Neural crest cell (in vitro differentiated cells): ENCODE measurements at places on chromosomes 3 and 15. TPM values are rescaled to one million over a fixed set of nuclear protein-coding genes. Genes with fewer than 3 reads are reported as not detected.

DNA sequence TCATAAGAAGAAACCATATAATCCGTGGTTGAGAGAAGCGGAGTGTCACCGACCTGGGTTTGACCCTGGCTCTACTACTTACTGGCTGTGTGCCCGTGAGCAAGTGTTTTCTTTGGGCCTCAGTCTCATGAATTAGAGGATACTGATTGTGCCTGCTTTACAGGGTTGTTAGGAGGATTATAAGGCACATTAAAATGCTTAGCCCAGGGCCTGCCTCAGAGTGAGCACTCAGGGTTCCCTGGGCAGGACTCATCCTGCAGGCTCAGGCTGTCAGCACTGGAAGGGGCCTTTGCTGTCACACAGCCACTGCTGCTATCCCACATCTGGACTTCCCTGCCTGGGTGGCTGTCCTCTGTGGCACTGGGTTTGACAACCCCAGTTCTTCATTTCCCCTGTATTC is 4.7 kb downstream of the PLA2G4F start:
- no peak for DNase-seq

DNA sequence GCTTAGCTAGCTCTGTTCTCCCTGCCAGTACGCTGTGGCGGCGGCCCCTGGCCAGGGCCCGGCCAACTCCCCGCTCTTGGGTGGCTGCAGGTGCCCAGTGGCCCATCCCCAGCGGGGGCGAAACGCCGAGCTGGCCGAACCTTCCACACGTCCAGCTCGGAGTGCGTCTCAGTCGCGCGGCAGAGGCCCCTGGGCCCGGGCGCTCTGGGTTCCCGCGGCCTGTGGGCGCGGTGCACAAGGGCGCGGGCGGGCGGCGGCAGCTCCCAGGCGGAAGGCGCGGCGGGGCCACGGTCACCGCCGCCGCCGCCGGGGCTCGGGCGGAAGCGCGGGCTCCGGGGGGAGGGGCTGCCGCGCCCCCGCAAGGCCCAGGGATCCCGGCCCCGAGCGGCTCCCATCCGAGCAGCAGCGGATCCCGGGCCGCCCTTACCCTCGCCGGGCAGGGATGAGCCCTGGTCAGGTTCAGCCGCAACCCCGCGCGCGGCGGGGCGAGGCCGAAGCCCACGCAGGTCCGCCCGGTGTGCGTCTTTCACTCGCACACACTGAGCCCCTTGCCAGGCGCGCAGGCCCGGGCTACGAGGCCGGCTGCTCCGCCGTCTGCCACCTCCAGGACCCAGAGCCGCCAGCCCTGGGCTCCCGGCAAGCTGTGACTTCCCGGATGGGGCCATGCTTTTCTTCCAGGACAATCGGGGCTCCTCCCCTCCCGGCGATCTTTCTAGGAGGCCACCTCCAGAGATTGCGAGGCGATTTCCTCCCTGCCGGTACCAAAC is 54.2 kb downstream of the CCDC54 start:
- peak; percentile 56 for DNase-seq

The CCDC33 gene
- 15.1 and 15.6 TPM in 2 replicates for total RNA-seq

GRCh38 chr3:13191016-13191415 is 117.8 kb upstream of the IQSEC1 start:
- DNase-seq: no peak

DNA sequence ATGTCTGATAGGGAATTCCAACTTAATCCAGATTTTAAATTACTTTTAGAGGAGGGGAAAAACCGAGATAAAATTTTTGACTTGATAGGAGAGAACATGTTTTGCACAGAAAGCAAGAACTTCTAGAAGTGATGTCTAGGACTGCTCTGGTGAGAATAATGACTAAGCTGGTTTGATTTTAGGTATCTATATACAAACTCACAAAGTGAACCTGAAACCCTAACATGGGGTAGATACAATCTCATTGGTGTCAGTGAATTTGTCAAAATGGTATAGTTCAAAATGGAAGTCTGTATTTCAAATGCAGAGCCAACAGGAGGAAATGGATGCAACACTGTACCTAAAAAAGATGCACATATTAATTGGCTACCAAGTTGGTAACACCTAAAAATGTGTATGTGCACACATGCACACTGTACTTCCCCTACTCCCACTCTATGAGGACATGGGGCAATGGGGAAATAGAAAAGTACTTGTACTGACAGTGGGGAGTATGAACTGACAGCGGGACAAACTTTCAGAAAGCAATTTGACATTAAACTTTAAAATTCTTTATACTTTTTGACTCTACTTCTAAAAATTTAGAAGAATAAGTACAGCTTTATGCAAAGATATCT is 53.0 kb downstream of the NR1I2 start:
- DNase-seq: no peak

DNA sequence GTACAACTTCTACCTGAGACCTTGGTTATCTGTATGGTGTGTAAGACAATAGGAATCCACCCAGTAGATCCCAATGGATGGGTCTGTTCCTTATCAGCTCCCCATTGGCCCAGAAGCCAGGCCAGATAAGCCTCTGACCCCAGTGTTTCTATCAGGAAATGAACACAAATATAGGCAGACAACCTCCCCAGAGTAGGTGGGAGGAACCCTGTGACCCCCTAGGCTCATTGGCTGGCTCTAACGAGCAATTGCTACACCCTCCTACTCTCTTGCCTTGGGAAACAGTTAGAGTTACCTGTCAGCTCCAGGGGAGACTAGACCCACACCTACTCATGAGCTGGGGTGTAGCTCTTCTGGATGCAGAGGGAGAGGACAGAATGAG is 299.9 kb downstream of the UACA start:
- no peak for DNase-seq

DNA sequence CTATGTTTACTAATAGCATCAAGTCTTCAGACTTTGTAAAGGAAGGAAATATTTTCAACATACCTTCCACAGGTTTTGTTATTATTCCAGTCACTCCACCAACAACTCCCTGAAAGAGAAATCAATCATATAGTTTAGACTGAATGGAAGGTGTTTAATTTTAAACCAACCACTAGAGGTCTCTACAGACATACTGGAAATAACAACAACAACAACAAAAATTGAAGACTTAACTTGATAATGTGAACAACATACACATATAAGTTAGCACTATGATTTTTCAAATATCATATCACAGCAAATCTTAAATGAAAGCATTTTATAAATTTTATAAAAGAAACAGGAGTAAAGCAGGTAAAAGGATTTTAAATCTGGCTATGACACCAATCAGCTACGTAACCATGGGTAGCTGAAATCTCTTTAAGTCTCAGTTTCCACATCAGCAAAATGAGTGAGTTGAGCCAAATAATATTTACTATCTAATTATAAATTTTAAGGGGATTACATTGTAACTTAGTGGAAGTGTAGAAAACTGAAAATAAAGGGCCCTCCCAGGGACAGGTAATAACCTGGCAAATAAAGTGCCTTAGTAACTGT is 188.2 kb downstream of the VPS13C start:
- no peak for DNase-seq

The DUOX1 gene
- total RNA-seq: not detected in 2 replicates

DNA sequence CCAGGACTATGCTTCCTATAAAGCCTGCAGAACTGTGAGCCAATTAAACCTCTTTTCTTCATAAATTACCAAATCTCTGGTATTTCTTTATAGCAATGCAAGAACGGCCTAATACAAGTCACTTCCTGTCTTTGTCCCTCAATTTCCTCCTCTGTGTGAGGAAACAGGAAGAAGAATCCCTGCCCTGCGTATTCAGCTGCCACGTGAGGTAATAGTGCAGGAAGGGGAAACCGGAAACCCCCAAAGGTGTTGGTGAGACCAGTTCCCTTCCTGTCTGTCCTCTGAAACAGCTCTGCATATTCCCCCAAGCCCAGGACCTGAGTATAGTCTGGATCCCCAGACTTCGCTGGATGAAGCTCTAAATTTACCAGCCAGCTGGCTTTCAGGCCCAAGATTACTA is 18.1 kb upstream of the PTPN23 start:
- no peak for DNase-seq

DNA sequence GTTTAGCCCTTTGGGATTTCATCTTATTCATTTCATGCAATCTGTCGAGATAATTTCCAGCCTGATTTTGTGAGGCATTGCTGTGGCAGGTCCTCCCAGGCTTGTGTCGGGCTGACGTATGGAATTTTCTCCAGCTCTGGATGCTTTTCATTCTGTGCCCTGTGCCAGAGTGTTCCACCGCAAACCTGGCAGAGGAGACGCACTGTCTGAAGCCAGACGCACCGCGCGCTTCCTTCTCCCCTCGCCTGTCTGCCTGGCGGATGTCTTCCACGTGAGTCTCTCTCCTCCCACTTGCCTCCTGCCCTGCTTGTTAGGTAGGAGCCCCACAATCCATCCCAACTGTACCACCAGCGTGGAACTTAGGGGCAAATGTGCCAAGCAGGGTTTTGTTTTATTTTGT is 20.1 kb upstream of the GLCE start:
- DNase-seq: no peak

The SLC15A2 gene
- 1.2 and 1.4 TPM in 2 replicates for total RNA-seq

DNA sequence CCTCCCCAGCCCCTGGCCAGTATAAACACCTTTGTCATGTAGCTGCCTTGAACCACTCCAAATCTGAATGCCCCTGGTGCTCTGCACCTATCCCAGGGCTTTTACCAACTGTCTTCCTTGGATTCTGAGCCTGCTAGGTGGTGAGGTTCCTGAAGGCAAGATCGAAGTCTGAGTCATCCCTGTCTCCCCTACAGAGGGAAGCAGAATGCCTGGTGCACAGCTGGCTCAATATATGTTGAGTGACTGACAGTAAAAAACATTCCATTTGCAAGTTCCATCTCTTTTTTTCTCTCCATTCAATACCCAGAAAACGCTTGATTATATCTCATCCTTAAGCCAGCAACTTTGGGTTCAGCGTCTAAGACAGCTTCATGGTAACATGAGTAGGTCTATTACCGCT is 24.7 kb downstream of the SLC24A1 start:
- DNase-seq: no peak

The SYNPR gene
- not detected in 2 replicates for total RNA-seq

- DNase-seq: no peak
Measured at GRCh38 chr15:58471348-58471747, 39.6 kb downstream of the LIPC start.

The GOLGA8K gene
- 1.6 and 1.8 TPM in 2 replicates for total RNA-seq

DNA sequence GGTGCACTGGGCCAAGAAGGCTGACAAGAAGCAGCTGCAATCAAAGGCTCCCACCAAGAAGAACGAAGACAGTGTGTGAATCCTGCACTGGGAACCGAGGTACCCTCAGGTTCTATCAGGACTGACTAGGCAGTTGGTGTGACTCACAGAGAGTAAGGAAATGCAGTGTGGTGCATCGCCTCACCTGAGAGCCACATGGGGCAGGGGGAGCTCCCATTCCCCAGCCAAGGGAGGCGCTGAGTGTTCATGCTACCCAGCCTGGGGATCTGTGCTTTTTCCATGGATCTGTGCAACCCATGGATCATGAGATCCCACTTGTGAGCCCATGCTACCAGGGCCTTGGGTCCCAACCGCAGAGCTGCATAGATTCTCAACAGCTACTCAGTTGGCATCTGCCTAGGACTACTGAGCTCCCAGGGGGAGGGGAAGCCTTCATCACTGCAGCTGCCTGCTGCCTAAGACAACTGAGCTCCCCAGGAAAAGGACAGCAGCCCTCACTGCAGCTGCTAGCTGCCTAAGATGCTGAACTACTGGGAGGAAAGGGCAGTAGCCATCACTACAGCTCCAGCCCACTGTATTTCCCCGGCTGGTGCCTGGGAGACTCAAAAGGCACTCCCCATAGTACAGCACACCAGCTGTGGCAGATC is 6.9 kb upstream of the PLSCR2 start:
- no peak for DNase-seq

GRCh38 chr3:157220883-157221282 is 60.9 kb upstream of the CCNL1 start:
- DNase-seq: no peak

The SOX2 gene
- total RNA-seq: 105 and 110 TPM in 2 replicates

DNA sequence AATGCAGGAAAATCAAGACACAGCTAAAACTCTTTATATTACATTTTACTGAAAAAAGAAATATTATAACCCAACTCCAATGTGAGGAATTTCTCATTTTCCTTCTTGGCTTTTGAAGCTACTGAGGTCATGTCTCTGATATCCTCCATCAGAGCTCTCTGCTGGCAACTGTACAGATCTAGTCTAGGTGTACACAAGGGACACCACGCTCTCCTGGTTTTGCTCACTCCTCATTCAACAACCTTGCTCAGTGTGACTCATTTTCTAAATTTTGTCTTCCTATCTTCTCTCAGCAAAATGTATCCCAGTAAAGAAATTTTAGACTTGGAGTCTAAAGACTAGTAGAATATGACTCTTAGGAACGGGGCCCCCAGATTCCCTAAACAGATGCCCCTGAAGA is 144.3 kb downstream of the KCNMB2 start:
- no peak for DNase-seq

- DNase-seq: no peak
Measured at GRCh38 chr3:30241721-30242120, 364.7 kb upstream of the TGFBR2 start.

The SAMMSON gene
- not detected in 2 replicates for total RNA-seq

DNA sequence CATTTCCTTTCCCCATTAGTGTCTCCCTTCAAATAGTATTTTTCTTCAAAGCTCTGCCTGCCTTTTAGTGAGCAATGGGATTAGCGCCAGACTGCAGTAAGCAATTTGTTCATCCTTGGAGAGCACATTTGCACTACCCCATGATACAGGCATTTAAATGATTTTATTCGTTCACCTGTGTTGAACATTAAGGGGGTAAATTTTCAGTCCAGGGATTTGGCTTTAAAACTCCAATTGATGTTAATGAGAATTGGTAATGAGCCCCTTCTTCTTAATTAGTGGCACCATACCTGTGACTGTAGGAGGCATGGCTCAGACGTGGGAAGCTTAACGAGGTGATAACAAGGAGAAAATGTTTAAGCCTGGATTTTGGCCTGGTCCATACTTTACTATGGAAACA is 161.4 kb upstream of the NANOGP8 start:
- no peak for DNase-seq

- no peak for DNase-seq
Measured at GRCh38 chr3:47533481-47533880, 20.0 kb upstream of the ELP6 start.

DNA sequence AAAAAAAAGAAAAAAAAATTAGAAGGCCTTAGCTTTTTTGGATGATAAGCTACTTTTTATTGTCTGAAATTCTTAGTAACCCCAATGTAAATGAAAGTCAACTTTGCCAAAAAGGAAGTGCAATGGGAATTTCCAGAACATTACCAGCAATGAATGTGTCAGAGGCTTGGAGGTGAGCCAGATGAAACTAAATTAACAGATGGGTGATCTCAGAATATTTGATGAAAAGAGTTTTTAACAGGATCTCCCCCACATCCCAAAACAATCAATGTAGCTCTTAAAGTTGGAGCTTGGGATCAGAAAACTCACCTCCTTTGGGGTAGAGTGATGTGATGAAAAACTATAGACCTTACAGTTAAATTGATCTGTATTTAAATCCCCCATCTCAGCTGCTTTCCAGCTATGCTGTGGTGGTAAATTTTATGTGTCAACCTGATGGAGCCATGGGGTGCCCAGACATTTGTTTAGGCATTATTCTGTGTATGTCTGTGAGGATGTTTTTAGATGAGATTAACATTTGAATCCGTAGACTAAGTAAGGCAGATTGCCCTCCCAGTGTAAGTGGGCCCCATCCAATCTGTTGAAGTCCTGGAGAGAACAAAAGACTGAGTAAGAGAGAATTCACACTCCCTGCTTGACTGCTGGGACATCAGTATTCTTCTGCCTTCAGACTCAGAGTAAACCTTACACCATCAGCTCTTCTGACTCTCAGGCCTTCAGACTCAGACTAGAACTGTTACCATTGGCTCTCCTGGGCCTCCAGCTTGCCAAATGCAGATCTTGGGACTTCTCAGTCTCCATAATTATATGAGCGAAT is 84.3 kb upstream of the TNFSF10 start:
- DNase-seq: no peak
